ENCODE measurements at places on chromosomes 6 and 20.

GRCh38 chr20:60794674-60795073, 457.4 kb upstream of the CDH4 start:
- DNase-seq, result no peak

DNA sequence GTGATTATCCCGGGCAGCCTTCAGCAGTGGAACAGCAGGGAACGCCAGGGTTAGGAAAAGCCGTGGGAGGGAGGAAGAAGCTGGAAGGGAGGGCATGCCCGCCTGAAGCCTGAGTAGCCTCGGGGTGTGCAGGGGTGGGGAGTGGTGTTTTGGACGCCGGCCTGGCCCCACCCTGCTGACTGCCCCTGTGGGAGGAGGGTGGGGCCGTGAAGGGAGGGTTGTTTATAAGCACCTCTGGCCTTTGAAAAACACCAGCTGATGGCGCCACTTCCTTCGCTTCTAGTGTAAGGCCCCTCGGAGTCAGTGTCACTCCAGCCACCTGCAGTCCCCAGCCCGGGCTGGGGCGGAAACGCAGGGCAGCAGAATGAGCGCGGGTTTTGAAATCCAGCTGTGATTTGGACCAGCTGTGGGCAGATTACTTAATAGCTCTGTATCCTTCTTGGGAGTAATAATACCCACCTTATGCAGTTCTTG, 52.8 kb upstream of the BMP6 start:
- DNase-seq, result peak; percentile 41

- no peak for DNase-seq
Observed at GRCh38 chr6:117711369-117711768, 36.1 kb downstream of the NUS1 start.

- DNase-seq, result no peak
Observed at GRCh38 chr20:626579-626978, 16.5 kb upstream of the TCF15 start.

DNA sequence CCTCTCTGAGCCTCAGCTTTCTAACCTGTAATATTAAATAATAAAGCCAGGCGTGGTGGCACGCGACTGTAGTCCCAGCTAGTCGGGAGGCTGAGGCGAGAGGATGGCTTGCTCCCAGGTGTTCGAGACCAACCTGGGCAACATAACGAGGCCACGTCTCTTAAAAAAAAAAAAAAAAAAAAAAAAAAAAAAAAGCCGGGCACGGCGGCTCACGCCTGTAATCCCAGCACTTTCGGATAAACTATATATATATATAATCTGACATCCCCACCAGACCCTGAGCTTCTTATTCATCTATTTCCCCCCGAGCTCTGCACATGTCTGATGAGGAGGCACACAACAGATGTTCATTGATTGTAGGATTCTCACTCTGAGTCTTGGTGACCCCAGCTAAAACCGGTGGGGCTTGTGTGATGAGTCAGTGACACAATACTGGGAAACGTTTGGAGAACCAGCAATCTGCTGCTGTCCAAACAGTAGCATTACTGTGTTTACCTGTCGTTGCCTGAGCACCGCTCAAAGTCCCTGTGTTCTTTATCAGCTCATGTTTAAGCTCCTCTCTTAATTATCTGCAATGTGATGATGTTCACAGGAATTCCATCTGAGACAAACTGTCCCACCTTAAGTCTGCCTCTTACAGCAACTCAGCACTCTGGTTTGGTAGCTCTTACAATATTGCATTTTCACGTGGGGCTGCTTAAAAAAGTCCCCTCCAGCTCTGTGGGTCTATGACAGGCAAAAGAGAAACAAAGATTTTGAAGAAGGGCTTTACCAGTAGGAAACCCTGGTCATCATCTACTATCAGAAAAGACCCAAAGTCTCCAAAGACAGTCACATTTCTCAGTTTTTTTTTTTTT, 1.0 kb upstream of the SPATA2 start:
- no peak for DNase-seq

- DNase-seq, result no peak
Observed at GRCh38 chr6:7264686-7265384, 48.2 kb downstream of the SSR1 start.

DNA sequence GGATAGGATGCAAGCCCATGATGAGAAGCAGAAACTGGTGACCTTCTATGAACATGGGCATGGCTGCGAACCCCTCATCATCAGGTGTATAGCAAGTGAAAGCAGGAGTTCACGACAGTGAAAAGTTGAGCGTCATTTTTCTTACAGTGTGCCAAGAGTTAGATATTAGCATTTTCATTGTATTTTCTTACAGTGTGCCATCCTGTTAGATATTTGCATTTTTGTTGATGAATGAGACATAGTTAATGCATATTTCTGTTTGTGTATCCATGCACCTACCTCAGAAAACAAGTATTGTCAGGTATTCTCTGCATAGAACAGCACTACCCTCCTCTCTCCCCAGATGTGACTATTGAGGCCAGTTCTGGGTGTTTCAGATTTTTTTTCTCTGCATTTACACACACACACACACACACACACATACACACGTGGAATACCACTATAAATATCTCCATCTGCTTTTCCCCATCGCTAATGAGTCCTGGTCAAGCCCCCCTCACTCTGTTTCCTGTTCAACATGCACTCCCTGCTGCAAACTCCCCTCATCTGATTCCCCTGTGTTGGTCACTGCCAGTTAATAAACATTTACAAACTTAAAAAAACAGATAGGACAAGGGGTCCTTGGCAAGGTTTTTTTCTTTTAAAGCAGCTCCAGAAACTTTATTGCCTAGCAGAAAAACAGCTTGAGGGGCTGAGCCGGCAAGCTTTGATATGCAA, 41.7 kb downstream of the PLN start:
- no peak for DNase-seq

GRCh38 chr6:142842418-142843261, 102.3 kb downstream of the HIVEP2 start:
- DNase-seq, result no peak

GRCh38 chr6:83480470-83480869, 31.9 kb upstream of the PRSS35 start:
- DNase-seq, result no peak

GRCh38 chr6:84350397-84350796, 123.0 kb upstream of the CEP162 start:
- DNase-seq, result no peak

DNA sequence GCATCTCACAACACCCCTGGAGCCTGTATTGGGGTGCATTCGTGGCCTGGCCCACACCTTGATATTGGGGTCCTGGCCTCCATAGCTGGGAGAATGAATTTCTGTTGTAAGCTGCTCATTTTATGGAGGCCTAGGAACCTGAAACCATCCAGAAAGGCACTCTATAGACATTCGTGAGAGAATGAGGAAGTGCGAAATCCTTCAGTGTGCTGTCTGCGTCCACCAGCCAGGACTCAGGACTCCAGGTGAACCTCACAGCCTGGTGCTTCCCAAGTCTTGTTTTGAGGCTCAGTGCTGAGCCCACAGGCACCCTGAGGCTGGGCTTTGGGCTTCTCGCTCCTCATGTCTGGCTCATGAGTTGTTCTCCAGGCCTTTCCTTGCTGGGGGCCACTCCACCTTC, 11.9 kb upstream of the RBBP8NL start:
- no peak for DNase-seq

DNA sequence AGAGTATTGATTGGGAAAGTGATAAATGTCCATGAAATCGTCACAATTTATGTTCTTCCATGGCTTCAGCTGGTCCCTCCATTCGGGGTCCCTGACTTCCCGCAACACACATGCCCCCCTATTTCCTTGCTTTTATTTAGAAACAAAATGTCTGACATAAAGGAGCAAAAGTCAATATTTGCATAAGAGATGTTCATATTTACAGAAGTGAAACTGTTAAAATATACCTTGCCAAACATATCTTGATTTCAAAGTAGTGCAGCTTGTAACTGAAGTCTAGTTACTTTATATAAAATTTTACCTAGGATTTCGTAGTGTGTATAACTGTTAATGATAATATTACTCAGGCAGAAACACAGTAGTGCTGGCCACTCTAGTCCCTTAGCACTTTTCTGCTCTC, 548.9 kb upstream of the ADGRB3 start:
- DNase-seq, result no peak

- DNase-seq, result no peak
Observed at GRCh38 chr6:162941128-162941527, 213.4 kb downstream of the PACRG start.

DNA sequence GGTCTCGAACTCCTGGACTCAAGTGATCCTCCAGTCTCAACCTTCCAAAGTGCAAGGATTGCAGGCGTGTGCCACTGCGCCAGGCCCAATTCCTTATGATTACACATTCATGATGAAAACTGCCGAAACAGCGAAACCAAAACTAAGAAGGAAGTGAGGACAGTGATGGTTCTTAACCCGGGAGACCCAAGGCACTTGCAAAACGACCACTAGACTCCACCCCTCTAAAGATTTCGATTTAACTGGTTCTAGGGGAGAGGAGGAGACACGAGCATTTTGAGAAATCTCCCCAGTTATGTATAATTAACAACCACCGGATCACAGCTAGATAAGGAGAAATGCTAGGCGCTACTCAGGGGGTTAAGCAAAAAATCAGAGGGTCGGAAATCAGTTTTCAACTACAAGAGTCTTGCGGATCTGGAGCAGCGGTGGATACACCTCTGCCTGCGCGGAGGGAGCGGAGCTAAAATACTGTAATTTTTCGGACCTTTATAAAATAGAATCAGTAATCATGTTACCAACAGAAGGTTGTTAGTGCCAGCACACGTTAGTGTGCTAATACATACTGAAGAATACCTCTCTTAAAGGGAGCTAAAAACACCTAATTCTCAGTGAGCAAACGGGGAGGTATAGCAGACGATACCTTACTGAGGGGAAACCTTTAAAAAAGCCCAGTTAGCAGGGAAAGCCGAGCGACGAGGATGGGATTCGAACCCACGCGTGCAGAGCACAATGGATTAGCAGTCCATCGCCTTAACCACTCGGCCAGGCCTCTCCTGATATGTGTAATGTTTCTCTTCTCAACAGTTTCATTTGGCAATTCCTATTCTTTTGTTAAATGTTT, 60.0 kb upstream of the BTN3A2 start:
- DNase-seq, result no peak

GRCh38 chr6:160347259-160348222, 637 bp upstream of the SLC22A3 start:
- DNase-seq, result no peak

DNA sequence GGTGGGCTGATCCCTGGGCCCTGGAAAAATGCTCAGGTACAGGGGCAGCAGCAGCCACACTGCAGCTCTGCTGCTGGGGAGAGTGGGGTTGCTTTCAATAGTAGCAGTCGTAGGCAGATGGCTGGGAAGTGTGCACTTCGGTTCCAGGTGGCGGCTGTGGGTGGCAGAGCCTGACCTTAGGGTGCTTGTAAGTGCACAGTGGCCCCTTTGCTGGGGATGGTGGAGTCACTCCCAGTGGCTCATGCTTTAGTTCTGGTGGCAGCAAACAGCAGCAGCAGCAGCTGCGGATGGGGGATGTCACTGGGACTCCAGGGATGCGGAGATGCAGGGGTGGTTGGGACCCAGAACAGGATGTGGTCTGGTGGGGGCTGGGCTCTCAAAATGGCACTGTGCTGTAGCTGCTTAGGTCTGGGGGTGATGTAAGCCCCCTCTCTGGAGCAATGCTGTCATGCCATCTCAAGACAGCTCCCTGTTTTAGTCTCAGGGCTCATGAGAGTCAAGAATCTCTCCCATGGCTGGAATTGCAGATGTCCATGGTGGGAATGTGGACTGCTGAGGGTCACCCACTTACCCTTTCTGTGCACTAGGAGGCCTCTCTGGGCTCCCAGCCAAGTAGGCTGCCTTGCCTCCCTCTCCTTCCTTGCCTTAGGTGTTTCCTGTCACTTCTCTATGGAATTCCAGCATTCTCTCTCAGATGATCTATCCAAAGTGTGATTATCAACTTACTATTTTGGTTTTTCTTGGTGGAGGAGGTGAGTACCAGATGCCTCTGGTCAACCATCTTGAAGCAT, 146.7 kb upstream of the SLC22A23 start:
- no peak for DNase-seq

- DNase-seq, result no peak
Observed at GRCh38 chr6:28824793-28825731, 98.7 kb downstream of the TRIM27 start.

- DNase-seq, result no peak
Observed at GRCh38 chr20:40880063-40880728, 148.4 kb upstream of the TOP1 start.

DNA sequence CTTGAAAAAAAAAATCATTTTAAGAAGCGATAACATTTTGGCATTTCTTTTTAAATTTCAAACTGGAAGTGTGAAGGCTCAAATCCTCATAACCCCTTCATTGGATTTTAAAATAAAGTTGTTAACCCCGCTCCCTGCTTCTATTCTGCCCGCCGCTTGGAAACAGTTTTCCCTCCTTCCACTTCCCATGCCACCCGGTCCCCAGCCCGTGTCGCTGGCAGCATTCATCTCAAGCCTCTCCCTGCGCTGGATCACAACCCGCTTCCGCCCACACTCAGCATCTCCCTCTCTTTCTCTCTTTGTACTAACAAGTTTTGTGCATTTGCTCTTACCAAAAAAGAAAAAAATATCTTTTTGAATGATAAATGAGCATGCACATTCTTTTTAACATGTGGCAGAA, 15.4 kb upstream of the PDE10A start:
- DNase-seq, result no peak

- DNase-seq, result no peak
Observed at GRCh38 chr6:144500892-144501291, 215.8 kb downstream of the UTRN start.

- no peak for DNase-seq
Observed at GRCh38 chr6:22302838-22303237, 6.0 kb upstream of the PRL start.

- DNase-seq, result no peak
Observed at GRCh38 chr6:77829736-77830135, 176.9 kb downstream of the MEI4 start.

DNA sequence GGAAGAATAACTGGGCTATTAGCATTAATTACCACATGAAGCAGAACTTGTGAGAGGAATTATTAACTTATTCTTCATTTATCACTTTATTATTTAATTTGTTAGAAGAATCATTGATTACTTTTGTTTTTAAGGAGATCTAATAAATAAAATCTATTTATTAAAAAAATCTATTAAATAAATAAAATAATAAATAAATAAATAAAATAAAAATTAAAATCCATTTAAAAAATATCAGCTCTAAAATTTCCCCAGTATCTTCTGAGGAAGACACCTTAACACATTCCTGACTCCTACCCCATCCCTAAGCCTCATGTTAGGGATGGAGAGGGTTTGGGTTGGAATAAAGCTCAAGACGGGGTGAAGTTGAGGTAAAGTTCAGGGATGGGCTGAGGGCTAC, 231.4 kb downstream of the CLIC5 start:
- no peak for DNase-seq

- DNase-seq, result peak; percentile 48
Observed at GRCh38 chr20:24160563-24161281, 172.1 kb upstream of the GGTLC1 start.

- no peak for DNase-seq
Observed at GRCh38 chr6:46186583-46186982, 15.8 kb upstream of the ENPP5 start.

GRCh38 chr6:42229506-42230119, 12.0 kb upstream of the MRPS10 start:
- DNase-seq, result no peak

DNA sequence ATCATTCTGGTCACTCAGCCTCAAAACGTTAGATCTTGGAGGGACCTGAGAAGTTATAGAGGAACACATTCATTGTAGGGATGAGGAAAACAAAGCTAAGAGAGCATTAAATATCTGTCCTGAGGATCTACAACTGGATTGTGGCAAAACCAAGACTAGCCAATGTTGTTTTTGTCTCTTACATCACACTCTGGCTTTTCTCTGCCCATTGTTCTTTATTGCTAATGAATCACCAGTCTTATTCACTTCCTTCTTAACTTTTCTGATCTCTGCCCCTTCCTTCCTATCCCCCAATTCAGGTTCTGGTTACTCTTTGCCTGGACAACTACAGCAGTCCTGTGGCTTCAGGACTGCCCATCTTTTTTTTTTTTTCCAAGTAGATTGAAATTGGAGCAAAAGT, 57.0 kb upstream of the PREP start:
- no peak for DNase-seq

All from iPS DF 6.9 (cell line).